ENCODE measurements at places on chromosomes 11 and 22.

DNA sequence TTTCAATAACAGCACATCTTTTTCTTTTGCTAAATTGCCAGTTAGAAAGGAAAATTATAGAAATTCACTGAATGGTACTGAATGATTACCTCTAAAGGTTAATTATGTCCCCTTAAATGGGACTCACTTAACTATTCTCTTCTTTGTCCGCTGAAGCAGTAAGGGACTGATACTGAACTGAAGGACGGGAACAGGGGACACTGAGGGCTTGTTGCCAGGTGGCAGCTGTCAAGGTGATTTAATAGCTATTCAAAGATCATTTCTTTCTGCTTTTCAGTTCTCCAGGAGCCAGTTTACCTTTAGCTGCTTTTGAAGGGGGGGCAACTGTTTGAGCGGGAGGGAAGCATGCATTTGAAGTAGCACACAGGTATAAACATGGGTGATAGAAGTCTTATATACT lies 325.4 kb upstream of the CCDC90B start:
- peak; percentile 100 for DNase-seq

DNA sequence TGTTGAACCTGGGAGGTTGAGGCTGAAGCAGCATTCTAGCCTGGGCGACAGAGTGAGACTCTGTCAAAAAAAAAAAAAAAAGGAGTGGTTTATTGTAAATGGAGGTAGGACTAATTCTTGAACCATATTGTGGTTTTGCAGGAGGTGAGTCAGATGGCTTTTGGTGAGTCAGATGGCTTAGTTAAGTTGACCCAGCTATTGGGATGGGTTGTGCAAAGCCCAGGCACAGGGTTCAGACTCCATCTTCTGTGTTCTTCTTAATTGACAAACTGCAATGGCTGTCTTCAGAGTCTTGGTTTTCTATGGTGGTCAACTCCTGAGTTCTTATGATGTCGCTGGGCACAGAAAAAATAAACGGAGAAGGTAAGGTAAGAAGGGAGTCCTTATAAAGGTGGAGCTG lies 182.7 kb downstream of the ADAMTS15 start:
- DNase-seq = no peak

DNA sequence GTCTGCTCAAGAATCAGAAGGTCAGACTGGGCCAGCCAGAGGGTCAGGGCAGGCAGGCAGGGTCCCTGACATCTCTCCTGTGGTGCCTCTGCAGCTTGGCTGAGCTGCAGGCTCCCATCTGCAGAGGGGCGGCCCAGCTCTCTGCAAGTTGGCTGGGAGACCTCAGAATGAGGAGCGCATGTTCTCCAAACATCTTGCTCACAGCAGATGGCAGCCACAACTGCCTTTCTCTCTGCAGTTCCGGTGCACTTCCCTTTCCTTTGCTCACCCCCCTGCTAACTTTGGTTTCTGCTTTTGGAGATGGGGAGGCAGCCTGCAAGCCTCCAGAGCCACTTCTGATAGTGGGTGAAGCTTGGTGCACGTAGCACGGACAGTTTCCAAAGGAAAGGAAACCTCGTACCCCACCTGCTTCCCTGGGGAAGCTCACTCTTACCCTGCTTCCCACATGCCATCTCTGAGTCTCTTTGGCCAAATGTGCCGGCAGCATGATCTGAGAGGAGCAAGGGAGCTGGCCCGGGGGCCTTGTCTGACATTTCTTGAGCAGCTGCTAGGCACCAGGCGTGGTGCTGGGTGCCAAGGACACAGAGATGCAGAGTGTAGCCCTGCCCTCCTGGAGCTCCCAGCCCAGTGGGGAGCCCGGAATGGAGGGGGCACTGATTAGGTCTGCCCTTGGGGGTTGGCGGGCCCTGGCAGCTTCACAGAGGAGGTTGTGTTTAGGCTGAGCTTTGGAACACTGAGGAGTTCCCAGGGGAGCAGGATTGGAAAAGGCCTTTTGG lies 18.2 kb downstream of the DAGLA start:
- DNase-seq = peak; percentile 22

DNA sequence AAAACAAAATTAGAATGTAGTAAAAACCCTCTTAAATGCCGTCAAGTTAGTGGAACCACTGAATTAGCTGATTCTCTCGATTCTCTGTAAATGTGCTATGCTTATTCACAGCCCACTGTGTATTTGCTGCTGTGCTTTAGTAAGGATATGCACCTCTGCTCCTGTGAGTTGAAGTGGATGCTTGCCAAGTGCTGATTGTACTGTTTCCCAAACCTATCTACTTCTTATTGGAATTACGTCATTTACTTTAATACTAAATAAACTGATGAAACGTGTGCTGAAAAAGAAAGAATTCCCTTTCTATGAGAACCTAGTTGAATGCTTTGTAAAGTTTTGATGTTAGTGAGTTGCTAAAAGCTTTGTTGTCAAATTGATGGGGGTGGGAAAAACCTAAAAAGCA lies 158.4 kb downstream of the LRRC4C start:
- no peak for DNase-seq

Measured in NCI-H1417 (cell line).